ENCODE measurements at places on chromosomes 16 and 17.

- no peak for DNase-seq
Observed at GRCh38 chr16:53680756-53681155, 22.9 kb downstream of the RPGRIP1L start.

- DNase-seq = no peak
Observed at GRCh38 chr17:10907370-10907769, 69.5 kb upstream of the PIRT start.

GRCh38 chr16:15885560-15886001 lies 2.8 kb downstream of the CEP20 start:
- DNase-seq = no peak

GRCh38 chr17:81067391-81067811 lies 32.5 kb downstream of the BAIAP2 start:
- no peak for DNase-seq

DNA sequence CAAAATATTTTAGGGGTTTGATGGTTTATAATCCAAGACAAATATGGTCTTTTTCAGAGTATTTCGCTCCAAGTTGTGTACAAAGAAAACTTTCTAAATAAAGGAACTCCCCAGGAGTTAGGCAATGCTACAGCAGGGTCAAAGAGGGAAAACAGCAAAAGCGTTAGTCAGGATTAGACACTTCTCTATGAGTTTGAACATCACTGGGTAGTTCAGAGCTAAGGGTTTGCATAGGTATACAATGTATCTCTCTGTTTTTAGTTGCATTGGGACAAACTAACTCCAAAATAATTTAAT lies 34.8 kb downstream of the FAM20A start:
- DNase-seq = no peak

DNA sequence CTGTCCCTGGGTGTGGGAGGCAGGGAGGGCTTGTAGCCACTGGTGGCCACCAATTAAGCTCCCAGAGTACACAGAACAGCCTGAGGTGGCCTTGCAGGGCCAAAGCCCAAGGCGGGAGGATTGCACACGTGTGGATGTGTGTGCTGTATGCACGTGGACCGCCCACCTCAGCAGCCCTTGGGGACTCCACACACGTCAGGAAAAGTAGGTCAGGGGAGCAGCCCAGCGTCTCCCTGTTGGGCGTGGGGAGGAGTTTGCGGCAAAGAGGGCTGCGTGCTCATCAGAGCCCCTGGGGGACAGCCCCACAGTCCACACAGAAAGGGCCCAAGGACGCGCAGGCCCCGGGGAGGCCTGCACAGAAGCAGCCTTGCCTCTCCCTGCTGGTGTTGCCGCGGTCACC lies 19.6 kb downstream of the SBK1 start:
- DNase-seq = no peak

DNA sequence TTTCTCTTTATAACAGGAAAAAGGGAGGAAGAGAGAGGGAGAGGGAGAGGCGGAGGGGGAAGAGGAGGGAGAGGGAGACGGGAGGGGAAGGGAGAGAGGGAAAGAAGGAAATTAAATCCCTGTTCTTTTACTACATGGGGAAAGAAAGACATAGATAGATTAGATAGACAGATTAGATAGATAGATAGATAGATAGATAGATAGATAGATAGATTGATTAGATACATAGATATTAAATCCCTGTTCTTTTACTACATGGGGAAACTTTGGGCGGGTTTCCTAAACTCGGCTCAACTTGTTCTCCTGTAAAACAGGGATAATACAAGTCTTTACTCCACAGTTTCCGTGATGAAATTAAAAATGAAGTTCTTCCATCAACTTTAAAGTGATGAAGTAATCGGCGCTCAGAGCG lies 661 bp downstream of the RFWD3 start:
- DNase-seq = no peak

DNA sequence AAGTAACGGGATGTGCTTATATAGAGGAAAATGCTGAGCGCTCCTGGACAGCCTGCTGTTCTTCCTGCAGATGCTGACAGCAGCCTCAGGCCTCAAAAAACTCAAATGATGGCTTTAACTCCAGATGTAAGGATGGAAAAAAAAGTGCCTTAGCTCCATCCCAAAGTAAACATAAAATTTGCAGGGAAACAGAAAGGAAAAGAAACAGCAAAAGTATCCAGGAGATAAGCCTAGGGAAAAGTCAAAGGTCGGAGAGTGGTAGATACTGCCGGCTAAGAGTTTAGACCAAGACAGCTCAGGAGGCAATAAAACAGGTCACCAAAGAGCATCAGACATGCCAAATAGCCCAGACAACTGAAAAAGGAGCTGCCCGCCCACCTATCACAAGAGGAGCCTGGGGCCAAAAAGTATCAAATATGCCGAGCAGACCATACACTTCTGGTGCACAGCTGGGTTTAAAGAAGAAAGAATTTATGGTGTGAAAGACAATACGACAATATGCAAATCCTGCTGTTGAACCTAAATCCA lies 6.9 kb downstream of the KRT31 start:
- no peak for DNase-seq

- DNase-seq = no peak
Observed at GRCh38 chr16:8816967-8817655, 19.5 kb downstream of the PMM2 start.

DNA sequence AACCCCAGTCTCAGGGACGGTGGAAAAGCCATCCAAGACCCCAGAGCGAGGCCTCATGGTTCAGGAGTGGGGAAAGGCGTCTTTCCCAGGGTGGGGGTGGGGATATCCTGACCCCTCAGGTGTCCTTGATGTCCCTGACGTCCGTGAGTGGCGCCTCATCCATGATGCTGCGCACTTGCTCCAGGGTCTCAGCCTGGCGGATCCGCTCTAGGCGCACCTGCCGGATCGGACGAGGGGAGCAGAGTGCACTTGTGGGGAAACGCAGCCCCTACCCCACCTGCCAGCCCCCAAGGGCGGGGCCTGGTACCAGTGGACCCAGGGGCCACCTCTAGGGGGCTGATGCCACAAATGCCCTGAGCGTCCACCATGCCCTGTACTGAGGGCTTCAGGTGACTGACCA lies 20.2 kb downstream of the RABEP2 start:
- no peak for DNase-seq

DNA sequence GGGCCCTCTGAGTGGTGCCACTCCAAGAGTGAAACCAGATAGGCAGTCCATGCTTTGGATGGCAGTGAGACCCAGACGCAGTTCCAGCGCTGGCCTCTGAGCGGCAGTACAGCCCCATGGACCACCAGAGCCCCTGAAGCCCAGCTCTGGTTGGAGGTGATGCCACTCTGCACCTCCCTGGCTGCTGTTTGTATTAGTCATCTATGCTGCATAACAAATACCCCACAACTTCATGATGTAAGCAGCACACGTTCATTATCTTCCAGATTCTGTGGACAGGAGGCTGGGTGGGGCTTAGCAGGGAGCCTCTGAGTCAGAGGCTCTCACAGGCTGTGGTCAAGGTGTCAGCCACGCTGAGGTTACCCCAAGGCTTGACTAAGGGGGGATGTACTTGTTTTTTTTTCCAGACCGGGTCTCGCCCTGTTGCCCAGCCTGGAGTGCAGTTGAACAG lies 5.1 kb upstream of the NME4 start:
- DNase-seq = peak; percentile 73

Measured in T-cell (primary cell).